Stimulated activated CD4-positive, alpha-beta T cell treated with anti-CD3 and anti-CD28 coated beads, Interleukin-2, amount 100 ng/mL, for 4 hours (primary cell): ENCODE measurements at places on chromosomes 12 and 14.

GRCh38 chr14:83709116-83709515 lies 1820.8 kb upstream of the FLRT2 start:
- no peak for DNase-seq

DNA sequence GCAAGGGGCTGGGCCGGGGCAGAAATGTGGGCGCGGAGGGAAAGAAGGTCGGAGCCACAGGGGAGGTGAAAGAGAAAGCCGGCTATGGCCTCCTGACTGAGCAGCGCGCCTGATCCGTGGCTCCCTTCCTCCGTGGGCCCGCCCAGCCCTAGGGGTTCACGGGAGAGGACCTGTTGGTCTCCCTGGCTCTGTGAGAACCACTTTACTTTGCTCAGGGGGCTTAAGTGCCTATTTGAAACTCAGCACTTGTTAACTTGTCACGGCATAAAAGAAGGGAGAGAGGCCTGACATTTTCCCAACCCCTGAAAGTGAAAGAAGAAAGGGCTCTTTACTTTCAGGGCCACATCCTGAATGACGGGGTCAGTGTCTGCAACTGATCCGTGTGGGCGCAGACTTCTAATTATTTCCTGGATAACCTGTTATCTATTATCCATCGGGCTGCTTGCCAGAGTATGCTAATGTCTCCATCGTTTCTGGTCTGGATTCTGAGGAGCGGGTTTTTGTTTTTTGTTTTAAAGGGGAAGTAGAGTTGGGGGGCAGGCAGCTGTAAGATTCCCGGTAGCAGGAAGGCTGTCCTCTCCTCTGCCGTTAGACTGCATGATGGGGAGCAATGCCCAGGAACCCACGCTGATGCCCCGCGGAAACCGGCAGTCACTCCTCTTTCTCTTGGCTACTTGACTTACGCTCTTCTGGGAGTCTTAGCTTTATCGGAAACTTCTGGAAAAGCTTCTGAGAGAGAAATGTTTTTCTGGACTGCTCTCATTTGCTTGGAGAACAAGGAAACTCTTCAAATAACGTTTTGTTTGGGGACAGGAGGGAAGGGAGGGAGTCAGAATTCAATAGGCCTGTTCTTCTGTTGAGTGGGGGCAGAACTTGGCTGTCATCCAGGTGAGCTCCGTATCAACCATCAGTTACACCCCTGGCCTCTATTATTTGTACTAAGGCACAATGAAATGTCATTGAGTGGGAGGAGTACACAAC lies 127.7 kb upstream of the MAX start:
- DNase-seq = no peak

DNA sequence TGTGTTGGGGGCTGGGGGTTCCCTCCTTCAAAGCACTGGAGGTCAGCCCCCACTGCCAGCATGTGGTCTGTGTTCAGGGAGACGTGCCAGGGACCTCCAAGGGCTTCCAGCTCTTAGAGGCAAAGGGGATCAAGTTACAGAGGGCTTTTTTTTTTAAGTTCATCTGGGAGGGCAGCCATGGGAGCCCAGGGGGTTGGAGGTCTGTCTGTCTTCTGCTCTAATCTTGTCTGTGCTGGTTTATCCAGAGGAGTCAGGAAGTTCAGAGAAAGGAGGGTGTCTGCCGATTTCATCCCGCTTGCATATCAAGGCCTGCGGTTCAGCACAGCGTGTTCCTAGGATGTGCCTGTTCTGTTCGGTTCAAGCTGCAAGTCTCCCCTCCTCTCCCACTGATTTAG lies 72.2 kb downstream of the TMEM132C start:
- DNase-seq = no peak

DNA sequence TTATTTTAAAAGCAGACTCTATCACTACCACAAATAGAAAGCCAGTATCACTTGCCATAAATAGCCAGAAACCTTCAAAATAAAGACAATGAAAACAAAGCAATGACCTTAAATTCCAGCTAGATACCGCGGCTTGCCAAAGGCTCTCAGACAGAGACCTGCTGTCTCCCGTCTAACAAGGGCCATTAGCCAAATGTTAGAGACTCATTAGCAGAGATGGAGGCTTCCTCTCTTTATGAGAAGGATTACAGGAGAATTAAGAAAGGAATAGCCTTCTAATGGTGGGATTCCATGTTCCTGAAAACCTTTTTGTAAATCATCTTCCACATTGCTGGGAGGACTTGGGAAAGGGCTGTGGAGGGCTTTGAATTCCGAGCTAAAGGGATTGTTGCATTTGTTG lies 206.7 kb downstream of the AACS start:
- no peak for DNase-seq

DNA sequence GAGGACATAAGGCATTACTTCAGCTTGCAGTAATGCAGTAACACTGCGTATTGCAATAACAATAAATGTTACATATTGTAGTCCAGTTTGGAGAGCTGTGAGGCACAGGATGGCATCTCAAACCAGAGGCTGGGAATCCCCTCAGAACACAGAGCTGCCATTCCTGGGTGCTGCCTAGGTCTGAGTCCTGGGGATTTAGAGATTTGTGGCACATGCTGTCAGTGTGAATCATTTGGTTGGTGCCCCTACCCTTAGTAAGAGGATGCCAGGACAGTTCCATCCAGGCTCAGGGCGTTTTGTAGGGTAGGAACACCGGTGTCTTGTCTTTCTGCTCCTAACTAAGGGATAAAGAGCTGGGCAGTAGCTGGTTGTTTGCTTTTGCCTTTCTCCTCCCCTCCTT lies 22.5 kb downstream of the ZFHX2 start:
- DNase-seq = no peak

- DNase-seq = no peak
Observed at GRCh38 chr12:53860426-53861345, 77.9 kb upstream of the HOXC13 start.

GRCh38 chr14:80136358-80136757 lies 74.9 kb downstream of the DIO2 start:
- DNase-seq = no peak

DNA sequence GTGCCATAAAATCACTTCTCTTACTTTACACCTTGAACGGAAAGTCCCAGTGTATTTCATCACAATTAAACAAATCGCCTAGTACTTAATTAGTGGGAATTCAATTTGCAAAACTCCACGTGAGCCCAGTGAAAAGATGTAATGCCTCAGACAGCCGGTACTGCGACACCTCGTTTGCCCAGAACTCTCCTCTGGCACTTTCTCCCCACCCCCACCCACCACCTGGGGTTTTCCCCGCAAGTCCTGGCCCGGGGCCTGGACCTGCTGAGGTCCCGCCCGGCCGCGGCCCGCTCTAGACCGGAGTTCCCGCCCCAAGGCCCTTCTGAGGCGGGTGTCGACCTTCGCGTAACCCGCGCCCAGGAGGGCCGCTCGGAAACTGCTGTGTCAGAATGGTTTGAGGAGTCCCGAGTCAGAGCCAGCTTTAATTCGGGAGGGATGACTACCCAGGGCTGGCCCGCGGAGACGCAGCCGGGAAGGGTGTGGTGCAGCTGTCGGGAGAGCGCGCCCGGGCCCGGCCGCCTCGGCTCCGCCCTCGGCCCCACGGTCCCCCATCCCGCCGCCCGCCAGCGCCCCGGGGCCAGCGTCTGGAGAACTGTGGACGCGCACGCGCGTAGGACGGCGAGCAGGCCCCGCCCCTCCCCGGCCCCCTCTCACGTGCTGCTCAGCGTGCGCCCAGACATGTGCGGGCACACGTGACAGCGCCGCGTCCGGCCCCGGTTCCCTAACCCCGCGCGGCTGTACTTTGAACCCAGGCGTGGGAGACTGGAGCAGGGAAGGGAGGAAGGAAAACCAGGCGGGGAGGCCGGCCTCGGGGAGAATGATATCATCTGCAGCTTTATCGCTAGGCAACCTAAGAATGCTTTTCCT lies 10.8 kb downstream of the BHLHE41 start:
- peak; percentile 76 for DNase-seq

GRCh38 chr12:47393403-47393790 lies 312.4 kb downstream of the RPAP3 start:
- DNase-seq = no peak

DNA sequence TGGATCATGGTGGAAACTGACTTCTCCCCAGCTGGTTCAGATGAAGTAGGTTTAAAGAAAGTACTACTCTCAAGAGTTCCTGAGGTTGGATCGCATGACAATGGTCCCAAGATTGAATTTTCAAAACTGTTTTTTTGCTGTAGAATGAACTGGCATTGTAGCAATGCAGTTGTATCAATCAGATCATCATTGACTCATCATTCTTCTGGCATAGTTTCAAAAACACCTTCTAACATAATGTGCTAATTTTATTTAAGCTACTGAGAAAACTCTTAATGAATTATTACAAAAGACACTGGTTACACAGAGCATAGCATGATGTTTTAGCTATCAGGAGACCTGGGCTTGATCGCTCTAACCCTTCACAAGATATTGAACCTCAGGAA lies 384.5 kb upstream of the DCN start:
- DNase-seq = no peak

DNA sequence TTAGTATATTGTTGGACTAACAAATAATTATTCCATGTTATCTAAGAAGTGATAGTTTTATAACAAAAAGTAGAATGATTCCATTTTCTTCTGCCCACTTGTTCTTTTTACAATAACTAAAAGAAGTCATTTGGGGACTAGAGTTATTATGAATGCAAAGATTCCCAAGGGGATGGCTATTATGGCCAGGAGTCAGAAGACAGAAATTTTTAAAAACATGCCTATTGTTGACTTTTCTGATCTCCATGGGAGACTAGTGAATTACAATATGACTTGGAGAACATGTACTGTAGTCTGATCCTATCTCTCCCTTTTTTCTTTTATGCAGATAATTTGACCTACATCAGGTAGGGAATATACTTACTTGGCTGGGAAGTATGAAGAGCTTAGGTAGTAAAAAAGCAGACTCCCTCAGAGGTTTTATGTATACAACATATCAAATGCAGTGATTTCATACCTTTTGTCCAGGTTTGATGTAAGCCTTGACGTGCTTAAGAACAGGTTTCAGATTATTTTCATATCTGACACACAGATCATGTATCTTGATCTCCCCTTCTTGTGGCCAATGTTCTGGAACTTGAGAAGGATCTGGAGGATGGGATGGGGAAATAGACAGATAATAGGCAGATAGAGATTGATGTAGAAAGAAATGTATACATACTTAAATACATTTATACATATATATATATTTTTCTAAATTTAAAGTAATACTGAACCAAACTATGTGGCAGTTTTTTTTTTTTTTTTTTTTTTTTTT lies 41.0 kb upstream of the KCNJ8 start:
- no peak for DNase-seq

- no peak for DNase-seq
Observed at GRCh38 chr14:102507081-102507856, 2.3 kb downstream of the ANKRD9 start.

DNA sequence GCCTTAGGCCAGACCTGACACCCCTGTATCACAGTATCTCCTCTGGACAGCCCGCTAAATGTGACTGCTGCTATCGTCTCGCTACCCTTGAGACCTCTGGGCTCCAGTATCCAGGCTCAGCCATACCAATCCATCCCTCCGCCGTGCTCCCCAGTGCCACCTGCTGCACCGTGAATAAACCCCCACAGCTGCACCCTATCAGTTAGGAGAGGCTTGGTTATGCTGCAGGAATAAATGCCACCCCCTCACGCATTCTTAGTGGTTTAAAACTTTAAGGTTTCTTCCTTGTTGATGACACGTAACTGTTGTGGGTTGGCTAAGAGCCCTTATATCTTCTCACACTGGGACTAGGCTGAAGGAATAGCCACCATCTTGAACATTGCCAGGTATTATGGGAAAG lies 12.1 kb downstream of the CCDC63 start:
- no peak for DNase-seq

DNA sequence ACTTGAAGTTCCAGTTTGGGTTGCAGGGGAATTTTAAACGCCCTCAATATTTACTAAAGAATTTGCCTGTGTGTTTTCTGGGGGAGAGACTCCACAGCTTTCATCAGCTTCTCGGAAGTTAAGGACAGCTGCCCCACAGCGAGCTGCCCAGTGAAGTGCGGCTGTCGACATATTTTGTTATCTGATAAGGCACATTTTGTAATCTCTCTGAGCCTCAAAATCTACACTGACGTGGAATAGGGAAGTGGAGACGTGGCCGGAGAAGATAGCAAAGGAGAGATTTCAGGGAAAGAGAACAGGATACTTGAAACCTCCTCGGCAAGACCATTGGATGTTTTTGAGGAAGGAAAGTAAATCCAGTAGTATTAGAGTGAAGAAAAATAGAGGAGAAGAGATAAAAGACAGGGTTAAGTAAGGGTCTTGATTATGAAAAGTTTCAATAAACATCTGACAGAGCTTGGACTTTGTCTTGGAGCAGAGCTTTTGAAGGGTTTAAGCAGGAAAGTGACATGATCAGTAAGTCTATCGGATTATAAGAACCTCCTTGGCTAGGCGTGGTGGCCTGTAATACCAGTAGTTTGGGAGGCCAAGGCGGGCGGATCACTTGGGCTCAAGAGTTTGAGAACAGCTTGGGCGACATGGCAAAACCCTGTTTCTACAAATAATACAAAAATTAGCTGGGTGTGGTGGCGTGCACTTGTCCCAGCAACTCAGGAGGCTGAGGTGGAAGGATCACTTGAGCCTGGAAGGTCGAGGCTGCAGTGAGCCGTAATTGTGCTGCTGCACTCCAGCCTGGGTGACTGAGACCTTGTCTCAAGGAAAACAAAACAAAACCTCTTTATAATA lies 1.1 kb downstream of the POLR3B start:
- DNase-seq = no peak

DNA sequence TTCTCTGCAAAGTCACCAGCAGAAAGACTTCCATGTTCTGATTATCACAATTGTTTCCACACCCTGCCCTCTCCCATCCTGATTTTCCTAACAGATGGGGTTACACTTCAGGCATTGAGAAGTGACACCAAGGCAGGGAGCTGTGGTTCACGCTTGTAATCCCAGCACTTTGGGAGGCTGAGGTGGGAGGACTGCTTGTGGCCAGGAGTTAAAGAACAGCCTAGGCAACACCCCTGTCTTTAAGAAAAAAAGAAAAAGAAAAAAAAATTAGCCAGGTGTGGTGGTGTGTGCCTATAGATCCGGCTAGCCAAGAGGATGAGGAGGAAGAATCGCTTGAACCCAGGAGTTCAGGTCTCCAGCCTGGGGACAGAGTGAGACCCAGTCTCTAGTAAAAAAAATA lies 5.2 kb downstream of the PPP1CC start:
- DNase-seq = no peak

DNA sequence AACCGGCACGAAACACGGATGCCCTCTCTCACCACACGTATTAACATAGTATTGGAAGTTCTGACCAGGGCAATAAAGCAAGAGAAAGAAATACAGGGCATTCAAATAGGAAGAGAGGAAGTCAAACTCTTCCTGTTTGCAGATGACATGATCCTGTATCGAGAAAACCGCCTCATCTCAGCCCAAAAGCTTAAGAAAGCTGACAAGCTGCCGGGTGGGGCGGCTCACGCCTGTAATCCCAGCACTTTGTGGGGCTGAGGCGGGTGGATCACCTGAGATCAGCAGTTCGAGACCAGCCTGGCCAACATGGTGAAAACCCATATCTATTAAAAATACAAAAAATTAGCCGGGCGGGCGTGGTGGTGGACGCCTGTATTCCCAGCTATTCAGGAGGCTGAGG lies 17.7 kb downstream of the OR6S1 start:
- DNase-seq = no peak

DNA sequence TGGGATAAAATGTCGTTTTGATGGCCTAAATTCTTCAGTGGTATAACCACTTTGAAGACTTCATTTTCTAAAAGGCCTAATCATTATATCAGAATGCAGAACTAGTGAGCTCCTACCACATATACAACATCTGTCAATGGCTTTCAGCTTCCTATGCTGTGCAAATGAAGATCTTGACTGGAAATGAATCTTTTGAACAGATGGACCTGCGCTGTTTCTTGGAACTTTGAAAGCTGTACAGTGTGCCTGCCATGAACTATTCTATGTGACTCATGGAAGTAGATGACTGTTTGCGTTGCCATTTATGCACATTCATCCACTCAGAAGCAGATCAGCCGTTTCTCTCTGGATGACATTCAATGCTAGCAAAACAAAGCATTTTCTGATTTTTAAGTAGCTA lies 542.2 kb upstream of the USP15 start:
- DNase-seq = no peak
